ENCODE measurements at places on chromosomes 4 and X.

DNA sequence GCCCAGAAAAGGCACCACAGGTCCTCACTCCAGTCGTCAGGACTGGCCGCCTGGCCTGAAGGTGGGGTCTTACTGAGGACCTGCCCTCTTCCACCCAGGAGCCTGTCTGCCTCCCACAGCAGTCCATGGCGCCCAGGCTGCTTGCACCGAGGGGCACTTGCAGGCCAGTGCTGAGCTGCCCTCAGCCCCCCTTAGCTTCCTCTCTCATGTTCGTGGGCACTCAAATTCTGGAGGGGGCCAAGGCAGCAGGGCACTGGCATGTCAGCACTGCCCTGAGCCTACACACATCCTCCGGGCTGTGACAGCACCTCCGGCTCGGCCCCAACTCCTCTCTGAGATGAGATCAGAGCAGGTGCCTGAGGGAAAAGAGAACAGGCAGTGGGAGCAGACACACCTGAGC lies 27.2 kb upstream of the ZBTB33 start:
- no peak for DNase-seq

GRCh38 chr4:99790796-99791617 lies 25.6 kb upstream of the DAPP1 start:
- DNase-seq, result no peak

- DNase-seq, result no peak
Measured at GRCh38 chr4:133081246-133081645, 67.8 kb upstream of the PCDH10 start.

DNA sequence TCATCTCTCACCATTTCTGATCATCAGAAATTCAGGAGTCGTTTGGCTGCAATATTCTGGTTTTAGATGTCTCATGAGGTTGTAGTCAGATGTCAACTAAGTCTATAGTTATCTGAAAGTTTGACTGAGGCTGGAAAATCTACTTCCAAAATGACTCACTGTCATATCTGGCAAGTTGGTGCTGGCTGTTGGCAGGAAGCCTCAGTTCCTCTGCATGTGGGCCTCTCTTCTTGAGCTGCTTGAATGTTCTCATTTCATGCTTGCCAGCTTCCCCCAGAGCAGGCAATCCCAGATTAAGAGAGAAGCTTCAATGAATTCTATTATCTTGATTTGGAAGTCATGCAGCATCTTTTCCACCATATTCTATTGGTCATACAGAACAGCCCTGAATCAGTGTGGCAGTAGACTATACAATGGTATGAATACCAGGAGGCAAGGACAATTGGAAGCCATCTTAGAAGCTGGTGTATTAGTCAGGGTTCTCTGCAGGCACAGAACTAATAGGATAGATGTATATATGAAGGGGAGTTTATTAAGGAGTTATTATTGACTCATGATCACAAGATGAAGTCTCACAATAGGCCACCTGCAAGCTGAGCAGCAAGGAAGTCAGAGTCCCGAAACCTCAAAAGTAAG lies 46.8 kb upstream of the ELF2 start:
- no peak for DNase-seq

- DNase-seq, result no peak
Measured at GRCh38 chr4:176654565-176655216, 138.0 kb downstream of the VEGFC start.

GRCh38 chr4:6566391-6567190 lies 8.4 kb upstream of the MAN2B2 start:
- DNase-seq, result no peak

DNA sequence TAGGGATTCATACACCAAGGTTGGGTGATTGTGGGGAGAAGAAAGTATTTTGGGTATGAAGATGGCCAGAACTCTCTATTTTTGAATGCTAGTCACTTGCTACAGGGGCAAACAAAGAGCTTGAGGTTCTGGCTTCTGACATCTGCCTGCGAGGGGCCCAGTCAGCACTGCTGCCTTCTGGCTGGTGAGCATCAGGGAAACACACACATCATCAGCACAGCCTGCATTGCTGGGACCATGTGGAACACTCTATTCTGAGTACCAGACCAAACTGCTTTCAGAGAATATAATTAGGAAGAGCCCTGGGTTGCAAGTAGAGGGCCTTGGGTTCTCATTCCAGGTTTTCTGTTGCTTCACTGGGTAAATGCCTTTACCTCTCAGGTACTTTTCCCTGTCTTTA lies 14.1 kb downstream of the TRPC5 start:
- DNase-seq, result no peak

GRCh38 chr4:4729206-4729605 lies 130.3 kb upstream of the MSX1 start:
- no peak for DNase-seq

DNA sequence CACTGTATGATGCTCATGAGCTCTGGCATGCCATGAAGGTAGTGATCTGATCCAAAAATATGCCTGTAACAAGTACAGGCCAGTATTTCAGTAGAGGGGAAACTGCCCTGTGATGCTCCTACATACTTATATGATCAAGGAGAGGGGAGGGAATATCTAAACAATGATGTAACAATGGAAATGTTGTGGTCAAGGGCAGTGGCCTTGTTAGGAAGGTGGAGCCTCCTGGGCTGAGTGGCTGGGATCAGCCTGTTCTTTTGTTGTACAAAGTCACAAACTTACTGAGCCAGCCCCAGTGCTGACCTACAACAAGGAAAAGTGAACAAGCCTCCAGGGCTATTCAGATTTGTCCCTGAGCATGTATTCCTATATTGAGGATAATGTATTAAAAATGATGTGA lies 70.3 kb downstream of the ANXA10 start:
- DNase-seq, result no peak

GRCh38 chrX:7574325-7574724 lies 268.6 kb upstream of the VCX start:
- no peak for DNase-seq

GRCh38 chrX:18203631-18204030 lies 17.1 kb downstream of the BEND2 start:
- no peak for DNase-seq

DNA sequence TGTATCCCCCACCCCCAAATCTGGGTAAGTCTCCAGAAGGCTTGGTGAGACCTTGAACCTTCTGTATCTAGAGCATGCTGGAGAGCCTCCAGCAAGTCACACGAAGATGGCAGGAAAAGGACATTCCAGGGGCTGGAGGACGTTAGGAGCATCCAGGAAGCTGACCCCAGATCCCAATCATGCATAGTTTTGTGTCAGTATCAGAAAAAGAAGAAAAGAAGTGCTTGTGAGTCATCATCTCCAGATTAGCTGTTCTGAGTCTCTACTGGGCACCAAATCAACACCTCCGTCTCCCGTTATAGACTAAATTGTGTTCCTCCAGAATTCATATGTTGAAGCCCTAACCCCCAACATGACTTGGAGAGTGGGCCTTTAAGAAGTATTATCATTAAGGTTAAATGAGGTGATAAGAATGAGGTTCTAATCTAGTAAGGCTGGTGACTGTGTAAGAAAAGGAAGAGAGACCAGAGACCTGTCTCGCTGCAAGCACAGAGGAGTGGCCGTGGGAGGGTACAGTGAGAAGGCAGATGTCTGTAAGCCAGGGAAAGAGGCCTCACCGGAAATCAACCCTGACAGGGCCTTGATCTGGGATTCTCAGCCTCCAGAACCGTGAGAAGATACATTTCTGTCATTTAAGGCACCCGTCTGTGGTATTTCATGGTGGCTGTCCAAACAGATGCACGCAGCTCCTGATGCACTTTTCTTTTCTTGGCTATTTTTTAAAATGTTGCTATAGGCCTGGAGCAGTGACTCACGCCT lies 38.1 kb upstream of the CLDN24 start:
- DNase-seq, result no peak

DNA sequence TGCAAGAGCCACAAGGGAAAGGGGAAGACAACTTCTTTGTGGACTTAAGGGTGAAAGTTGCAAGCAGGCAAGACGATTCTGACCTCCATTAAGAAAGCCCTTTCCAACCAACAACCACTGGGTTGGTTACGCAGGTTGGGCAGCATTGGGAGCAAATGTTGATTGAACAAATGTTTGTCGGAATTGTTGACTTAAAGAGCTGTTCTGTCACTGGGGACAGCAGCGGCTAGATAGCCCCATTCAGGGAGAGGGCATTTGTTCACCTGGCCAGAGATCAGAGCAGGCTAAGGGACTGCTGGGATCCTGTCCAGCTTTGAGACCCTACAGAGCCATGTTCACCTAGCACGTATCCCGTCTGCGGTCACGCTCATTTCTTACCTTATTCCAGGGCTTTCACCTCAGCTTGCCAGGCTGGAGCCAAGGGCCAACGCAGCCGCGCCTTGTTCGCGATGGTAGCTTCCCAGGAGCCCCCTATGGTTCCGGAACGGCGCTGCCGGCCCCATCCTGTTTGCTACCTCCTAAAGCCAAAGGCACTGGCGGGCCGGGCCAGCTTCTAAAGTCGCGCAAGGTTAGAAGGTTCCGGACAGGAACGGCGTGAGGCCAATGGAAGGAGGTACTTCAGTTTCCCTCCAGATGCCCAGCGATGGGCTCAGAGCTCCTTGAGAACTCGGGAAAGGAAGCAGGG lies 24.6 kb downstream of the F9 start:
- no peak for DNase-seq

DNA sequence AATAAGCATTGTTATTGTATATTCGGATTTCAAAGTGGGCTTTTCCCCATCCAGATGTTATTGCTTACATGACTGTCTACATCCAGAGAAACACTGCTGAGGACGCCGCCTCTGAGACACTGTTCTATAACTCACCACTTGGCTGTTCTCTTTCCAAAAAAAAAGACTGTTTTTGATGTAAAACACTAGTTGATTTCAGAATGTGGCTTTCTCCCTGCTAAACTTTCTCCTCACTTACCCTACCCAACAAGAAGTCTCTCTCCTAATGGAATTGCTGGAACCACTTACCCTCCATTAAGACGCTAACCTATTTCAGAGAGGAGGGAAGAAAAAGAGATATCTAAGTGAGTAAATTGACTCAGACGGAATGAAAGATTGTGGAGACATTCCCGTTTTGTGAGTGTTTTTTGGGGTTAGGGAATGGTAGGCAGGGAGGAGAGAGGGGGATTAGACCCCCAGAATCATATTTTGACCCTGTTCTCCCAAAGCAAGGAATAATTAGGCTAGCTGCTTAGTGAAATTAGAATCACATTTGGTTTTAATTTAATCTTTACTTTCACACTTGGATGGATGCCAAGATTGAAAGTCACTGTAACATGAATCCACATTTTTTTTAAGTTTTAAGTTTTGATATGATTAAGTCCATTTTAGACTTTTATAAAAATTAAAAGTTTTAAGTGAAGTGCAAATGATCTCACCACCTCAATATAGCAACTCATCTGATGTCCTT lies 174.9 kb downstream of the CHIC2 start:
- no peak for DNase-seq

- DNase-seq, result no peak
Measured at GRCh38 chr4:2837110-2837903, 6.3 kb upstream of the ADD1 start.

DNA sequence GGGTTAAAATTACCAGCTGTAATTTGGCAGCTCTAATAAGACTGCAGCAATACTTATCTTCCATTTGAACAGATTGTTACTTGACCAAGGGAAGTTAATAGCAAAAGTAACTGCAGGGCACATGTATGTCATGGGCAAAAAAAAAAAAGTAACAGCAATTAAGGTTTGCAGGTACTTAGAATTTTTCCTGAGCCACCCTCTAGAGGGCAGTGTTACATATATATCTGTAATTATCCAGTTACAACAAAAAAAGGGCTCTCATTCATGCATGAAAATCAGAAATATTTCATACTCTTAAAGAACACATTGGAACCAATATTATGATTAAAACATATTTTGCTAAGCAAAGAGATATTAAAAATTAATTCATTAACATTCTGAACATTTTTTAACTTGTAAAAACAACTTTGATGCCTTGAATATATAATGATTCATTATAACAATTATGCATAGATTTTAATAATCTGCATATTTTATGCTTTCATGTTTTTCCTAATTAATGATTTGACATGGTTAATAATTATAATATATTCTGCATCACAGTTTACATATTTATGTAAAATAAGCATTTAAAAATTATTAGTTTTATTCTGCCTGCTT lies 25.1 kb downstream of the XIAP start:
- peak; percentile 10 for DNase-seq

GRCh38 chr4:122928930-122929329 lies 6.5 kb upstream of the NUDT6 start:
- no peak for DNase-seq

DNA sequence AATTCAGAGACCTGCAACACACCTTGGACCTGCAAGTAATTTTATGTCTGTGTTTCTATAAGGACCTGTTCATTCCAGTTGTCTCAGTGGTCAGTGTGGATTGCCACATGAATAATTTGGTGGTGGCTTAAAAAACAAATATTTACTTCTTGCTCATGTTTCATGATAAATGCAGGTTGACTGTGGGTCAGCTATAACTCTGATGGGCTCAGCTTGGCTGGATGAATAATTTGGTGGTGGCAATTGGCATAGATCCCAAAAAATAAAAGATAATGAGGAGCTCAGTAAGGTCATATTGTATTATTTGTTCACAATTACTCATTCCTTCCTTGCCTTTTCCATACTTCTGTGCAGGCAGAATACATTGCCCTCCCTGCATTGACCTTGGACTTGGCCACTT lies 18.9 kb upstream of the SCRG1 start:
- DNase-seq, result no peak

GRCh38 chr4:153652051-153652784 lies 31.9 kb upstream of the TLR2 start:
- no peak for DNase-seq

DNA sequence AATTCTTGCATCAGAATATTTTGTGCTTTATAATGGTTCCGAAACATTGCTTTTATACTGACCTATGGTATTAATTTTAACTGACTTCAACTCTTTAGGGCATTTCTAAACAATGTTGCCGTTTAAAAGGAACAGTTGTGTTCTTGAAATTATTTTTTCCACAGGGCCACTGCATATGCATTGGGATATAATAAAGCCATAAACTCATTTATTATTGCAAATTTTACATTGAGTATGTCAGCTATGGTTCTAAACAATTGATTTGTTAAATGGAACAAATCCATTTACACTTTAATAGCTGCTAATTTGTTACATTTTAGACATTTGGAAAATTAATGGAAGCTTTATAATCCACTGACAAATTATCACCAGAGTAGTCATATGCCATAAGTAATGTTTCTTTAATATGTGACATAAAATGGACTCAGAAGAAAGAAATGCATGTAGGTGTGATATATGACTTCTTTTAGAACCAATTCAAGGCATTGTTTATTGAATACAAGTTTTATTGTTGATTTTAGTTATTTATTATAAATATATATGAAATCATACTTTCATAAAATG lies 553.3 kb downstream of the TLL1 start:
- no peak for DNase-seq

DNA sequence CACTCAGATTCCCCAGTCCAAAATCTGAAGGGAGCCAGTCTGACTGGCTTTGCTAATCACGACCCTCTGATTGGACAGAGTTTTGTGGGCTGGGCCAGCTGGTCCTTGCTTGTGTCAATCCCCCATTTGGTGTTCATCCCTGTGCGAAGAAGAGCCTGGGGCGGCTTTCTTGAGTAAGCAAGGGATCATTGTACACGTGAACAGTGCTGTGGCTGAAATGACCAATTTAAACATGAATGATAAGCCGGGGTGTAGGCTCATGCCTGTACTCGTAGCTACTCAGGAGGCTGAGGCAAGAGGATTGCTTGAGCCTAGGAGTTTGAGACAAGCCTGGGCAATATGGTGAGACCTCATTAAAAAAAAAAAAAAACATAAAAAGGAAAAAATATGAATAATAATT lies 379.1 kb downstream of the RAPGEF2 start:
- DNase-seq, result no peak

- no peak for DNase-seq
Measured at GRCh38 chrX:122279746-122280145, 904.3 kb upstream of the GRIA3 start.
